ENCODE measurements at places on chromosomes 3 and 15.

DNA sequence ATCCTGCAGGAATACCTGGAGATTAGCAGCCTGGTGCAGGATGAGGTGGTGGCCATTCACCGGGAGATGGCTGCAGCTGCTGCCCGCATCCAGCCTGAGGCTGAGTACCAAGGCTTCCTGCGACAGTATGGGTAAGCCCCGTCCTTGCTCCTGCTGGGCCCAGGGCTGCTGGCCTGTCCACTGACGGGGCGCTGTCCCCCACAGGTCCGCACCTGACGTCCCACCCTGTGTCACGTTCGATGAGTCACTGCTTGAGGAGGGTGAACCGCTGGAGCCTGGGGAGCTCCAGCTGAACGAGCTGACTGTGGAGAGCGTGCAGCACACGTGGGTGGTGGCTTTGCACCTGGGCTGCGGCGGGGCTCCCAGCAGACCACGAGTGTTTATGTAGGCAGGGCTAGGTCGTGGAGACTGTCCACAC lies 5.0 kb downstream of the FES start:
- no peak for DNase-seq

DNA sequence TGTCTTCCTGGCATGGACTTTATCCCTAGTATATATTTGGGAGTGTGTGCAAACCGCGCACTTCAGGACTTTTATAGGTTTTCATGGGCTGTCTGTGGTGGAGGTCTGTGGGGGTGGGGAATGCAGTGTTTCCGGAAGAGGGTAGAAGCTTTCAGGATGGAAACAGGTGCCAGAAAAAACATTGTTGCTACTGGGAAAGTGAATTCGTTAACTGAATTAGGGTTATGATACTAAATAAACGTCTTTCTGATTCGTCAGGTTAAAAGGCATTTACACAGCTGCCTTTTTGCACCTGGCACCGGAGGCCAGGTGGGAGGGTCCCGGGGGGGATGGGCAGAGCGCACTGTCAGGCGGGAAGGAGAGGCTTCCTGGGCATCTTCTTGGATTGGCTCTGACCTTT lies 62.1 kb downstream of the SLCO3A1 start:
- no peak for DNase-seq

- no peak for DNase-seq
These were observed 32.9 kb downstream of the WNT7A start for GRCh38 chr3:13846716-13847570.

DNA sequence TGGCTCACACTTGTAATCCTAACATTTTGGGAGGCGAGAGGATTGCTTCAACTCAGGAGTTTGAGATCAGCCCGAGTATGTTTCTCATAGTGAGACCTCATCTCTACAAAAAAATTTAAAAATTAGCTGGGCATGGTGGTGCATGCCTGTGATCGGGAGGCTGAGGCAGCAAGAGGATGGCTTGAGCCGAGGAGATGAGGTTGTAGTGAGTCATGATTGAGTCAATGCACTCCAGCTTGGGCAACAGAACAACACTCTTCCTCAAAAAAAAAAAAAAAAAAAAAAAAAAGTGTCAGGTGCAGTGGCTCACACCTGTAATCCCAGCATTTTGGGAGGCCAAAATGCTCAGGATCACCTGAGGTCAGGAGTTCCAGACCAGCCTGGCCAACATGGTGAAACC lies 2.4 kb downstream of the RPL39L start:
- no peak for DNase-seq

DNA sequence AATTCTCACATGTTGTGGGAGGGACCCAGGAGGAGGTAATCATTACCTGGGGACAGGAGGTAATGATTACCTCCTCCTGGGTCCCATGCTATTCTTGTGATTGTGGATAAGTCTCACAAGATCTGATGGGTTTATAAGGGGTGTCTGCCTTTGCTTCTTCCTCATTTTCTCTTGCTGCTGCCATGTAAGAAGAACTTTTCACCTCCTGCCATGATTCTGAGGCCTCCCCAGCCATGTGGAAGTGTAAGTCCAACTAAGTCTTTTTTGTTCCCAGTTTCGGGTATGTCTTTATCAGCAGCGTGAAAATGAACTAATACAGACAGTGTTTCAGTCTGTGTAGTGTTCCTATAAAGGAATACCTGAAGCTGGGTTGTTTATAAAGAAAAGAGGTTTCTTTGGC lies 13.1 kb upstream of the KCTD6 start:
- DNase-seq: no peak

DNA sequence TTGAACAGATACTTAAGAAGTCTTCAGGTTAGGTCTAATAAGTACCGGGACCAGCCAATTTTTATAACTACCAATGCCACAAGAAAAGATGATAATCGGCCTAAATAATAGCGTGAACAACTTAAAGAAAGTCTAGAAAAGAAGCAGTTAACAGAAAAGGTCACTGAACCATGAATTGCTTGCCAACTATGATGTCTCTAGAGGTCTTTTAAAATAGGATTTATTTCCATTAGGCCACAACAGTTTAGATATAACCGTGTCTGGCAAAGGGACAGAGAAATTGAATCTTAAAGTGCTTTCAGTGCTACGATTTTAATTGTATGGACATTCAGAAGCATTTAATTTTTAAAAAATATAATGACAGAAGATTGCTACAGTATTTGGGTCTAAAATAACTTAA lies 1070.4 kb downstream of the ROBO1 start:
- DNase-seq: no peak

DNA sequence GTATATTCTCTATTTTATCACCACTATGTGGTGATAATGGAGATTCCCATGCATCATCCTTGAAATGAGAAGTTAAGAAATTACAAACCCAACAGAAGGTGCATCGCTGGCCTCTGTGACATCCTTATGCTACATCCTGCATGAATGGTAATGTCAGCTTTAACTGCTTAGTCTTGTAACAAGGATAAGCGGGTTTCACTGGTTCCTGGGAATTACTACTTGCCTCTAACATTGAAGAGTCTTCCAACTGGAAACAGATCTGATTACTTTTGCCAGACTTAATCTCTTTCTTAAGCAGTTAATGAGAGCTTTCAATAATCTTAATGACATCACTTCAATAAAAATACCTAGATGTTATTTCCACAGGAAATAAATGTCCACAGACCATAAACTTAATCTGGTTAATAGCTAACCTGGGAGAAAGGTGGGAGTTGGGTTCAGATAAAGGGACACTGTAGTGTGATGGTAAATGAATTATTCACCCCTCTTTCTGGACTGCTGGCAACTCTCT lies 44.0 kb downstream of the FMN1 start:
- no peak for DNase-seq

GRCh38 chr3:40200692-40201316 lies 108.7 kb upstream of the EIF1B start:
- DNase-seq: no peak

Data from T follicular helper cell (primary cell).